ENCODE measurements at places on chromosomes 1 and 21.

DNA sequence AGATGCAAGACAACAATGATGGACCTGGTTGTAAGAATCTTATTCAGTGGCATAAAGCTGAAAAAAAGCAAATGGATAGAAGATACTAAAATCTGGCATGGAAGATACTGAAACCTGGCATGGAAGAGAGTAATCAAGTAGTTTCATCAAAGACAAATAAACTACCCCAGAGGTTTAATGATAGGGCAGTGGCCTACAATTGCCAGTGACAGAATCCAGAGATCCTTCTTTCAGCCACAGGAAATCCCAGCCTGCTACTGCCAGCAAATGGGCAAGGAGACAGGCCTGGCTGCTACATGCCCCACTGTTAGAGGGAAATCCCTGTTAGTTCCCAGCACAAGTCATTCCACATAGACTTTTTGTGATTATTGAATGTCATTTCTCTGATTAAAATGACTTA is 409.4 kb downstream of the VAV3 start:
- no peak for DNase-seq

- DNase-seq = peak; percentile 62
Measured at GRCh38 chr1:200038981-200039848, 11.7 kb downstream of the NR5A2 start.

DNA sequence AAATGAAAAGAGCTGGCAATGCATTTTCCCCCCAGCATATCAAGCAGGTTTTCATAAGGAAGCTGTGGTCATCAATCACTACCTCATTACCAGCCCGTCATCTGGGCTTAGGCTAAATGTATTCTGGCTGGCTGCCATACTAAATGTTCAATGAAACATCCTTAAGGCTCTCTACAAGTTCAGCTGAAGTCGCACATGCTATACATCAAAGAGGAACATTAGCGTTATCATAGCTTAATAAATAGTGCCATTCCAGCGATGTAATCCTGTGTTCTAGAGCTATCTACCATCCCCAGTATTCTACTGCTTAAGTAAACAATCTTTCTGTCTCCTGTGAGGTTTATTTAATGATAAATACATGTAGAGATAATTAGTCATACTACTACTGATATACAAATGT is 288.8 kb downstream of the DPYD start:
- no peak for DNase-seq

DNA sequence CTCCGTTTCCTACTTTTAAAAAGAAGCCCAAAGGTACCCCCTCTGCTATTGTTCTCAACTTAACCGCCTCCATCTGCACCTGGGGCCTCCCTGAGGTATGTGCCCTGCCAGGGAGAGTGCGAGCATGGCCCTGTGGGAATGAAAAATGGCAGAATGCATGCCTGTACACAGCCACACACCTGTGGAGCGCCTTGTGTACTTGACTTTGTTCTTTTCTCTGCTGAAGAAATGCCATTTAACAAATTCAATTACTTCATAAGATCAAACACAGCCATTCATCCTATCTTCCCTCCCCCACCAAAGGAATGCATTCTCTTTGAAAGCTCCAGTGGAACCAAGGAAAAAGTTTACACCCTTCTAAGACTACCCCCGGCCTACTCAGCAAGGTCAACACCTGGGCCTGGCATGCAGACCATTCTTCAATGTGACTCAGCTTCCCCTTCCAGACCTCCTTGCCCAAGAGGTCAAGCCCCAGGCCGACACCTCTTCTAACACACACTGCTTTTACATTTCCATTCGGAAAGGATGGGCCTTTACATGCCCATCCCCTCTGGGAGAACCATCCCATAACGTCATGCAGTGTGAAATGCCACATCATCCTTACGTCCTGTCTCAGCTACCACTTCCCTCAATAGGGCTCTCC is 123.7 kb downstream of the SMYD2 start:
- DNase-seq = no peak

- DNase-seq = no peak
Measured at GRCh38 chr1:67479146-67479891, 49.1 kb upstream of the SERBP1 start.

GRCh38 chr1:207115269-207115668 is 11.2 kb downstream of the C4BPA start:
- no peak for DNase-seq

GRCh38 chr1:206666954-206667665 is 17.6 kb upstream of the MAPKAPK2 start:
- DNase-seq = no peak

GRCh38 chr1:94942171-94943128 is 15.5 kb upstream of the CNN3 start:
- no peak for DNase-seq

GRCh38 chr1:41673806-41674205 is 189.3 kb upstream of the EDN2 start:
- no peak for DNase-seq
